ENCODE measurements at places on chromosomes 12 and 14.

DNA sequence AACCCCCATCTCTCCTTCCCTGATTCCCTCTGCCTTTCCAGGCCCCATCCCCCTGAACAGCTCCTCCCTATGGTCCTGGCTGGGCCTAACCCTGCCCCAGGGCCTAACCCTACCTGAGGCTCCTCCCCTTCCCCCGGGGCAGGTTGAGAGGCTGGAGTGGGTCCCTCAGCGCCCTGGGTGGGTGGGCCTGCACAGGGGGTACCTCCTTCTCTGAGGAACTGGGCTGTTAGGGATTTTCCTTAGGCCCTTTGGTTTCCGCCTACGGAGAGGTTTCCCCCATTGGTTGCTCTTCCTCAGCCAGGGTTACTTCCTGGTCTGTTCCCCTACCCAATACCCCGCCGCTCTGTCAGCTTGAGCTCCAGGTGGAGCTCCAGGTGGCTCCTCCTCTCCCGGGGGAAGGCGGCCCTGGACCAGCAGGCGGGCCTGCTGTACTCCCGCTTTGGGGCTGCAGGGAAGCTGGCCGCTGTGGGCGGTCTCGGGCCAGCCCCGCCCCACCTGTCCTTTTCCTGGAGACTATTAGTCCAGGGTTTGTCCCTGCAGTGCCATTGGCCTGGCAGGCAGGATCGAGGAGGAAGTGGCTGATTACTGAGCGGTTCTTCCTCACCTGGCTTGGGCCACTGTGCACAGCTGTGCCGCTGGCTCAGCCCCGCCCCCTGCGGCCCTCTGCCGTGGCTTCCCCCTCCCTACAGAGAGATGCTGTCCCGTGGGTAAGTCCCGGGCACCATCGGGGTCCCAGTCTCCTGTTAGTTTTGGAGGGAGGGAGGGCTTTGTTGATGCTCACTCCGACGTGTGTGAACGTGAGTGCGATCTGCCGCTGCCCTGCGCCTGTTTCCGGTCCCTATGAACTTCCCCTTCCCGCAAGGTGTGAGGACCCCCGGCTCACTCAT is 2.5 kb downstream of the C12orf57 start:
- no peak for DNase-seq

- no peak for DNase-seq
Observed at GRCh38 chr12:43112101-43112920, 439.7 kb downstream of the ADAMTS20 start.

DNA sequence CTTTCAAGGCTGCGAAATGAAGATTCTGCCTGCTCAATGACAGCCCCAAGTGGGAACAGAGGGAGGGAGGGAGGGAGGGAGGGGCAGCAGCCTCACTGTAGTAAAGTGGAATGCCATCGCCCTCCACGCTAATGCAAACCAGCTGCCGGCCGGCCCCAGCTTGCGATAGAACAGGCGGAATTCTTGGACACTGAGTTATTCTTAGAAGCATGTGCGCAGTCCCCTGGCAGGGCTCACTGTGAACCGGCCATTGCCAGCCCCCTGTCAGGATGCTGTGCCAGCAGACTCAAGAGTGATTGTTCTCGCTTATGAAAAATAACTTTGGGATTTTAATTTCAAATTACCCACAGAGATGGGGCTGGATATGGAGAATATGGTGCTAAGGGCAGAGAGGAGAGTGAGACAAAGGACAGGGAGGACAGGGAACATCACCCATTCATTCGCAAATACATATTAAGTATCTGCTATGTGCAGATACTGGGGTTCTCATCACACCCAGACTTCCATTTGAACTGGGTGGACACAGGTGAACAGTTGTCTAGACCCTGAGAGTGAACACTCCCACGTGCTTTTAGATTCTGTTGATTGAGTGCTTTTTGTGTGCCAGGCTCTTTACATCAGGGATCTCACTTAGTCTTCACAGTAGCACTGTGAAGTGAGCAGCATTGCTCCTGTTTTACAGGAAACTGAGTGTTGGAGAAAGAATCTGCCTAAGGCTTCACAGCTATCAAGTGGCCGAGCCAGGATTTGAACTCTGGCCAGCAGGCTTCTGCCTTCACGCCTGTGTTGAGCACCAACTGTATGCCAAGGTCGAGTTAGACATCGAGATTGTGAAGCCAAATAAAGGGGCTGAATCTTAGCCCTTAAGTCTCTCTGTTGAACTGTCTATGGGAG is 192.9 kb downstream of the C12orf75 start:
- DNase-seq: peak; percentile 86

DNA sequence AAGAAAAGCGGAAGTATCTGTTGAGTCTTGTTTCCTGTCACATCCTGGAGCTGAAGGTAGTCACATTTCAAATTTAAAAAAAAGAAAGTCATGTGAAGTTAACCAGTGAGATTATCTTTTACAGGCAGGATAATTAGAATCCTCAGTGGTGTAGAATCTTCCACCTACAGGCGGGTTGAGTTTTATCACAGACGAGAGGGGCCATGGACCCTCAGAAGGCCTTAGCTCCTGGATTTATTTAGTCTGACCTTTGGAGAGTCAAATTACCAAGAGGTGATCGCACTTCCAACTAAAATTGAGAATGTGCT is 13.0 kb upstream of the GNG2 start:
- DNase-seq: no peak

DNA sequence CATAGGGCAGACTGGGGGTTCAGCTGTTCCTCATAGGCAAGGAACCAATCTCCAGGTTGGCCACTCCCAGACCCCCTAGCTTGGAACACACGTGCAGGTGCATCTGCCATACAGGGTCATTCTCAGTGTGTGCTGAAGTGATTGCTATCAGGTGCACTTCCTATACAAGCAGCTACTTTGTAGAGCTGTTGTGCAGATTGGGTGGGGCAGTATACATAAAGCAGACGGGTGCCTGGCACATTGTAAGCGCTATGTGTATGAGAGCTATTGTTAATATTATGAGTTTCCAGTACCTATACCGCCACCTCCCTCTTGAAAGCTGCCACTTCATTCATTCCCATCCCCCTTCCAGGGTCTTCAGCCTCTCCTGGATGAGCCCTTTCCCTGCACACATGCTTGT is 17.3 kb downstream of the IRF2BPL start:
- DNase-seq: no peak

DNA sequence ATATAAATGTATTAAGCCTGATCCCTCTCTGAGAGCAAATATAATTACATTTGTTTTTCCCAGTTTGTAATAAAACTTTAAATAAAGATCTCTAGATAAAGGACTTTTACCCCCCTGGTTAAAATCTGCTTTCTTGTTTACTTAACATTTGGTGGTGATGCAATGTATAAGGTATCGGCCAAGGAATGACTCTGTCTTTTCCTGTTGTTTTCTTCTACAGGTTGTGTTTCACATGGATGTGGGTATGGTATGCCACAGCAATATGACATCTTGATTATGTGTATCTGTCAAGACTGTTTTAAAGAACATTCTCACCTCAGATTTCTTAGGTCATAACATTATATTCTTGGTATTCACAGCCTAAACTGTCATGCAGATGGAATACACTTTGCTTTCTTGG is 210.6 kb upstream of the NOVA1 start:
- no peak for DNase-seq

- DNase-seq: no peak
Observed at GRCh38 chr14:50734950-50735695, 67.0 kb upstream of the SAV1 start.

- no peak for DNase-seq
Observed at GRCh38 chr12:131721548-131721947, 10.7 kb downstream of the SFSWAP start.

- no peak for DNase-seq
Observed at GRCh38 chr14:102573591-102574046, 18.8 kb upstream of the RCOR1 start.

DNA sequence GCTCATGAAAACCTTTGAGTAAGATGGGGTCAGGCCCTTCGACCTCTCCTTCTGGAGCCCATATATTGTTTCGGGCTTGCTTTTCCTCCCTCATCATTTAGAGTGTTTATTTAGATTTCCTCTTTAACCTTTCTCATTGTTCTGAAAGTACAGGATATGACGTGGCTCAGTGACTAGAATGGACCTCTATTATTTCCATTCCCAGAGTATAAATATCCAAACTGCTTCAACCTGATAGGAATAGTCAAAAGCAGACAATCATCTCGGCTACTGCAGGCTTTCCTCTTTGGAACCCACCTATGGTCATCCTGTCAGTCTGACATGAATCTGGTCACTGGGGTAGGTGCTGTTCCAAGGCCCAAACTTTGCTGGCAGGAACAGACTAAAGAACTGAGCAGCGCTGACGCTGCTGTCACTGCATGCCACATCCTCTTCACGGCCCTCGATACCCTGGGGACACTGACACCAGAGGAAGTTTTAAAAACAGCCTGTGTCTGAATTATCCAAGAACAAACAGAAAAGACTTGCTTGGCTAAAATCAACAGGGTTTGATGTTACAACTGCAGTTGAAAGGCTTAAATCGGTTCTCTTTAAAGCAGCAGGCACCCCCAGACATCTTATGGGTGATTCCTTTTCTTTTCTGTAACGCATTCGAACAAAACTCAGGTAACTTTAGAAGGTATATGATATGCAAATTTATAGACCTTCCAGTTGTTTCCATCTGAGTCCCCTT is 5.0 kb upstream of the DDX47 start:
- DNase-seq: no peak

- DNase-seq: no peak
Observed at GRCh38 chr14:81450976-81451375, 50.9 kb upstream of the STON2 start.

GRCh38 chr12:55996715-55997534 is at the start of gene SUOX:
Gene SUOX (plus strand): TSS chr12:55997276. CDS start chr12:56002222, 4,946 bp downstream.
- peak; percentile 64 for DNase-seq

- no peak for DNase-seq
Observed at GRCh38 chr14:52259434-52259833, 8.1 kb upstream of the PTGDR start.

GRCh38 chr12:50186681-50187080 is 19.5 kb upstream of the CERS5 start:
- peak; percentile 62 for DNase-seq

- DNase-seq: no peak
Observed at GRCh38 chr14:22184157-22184829, 404.7 kb downstream of the DAD1 start.

DNA sequence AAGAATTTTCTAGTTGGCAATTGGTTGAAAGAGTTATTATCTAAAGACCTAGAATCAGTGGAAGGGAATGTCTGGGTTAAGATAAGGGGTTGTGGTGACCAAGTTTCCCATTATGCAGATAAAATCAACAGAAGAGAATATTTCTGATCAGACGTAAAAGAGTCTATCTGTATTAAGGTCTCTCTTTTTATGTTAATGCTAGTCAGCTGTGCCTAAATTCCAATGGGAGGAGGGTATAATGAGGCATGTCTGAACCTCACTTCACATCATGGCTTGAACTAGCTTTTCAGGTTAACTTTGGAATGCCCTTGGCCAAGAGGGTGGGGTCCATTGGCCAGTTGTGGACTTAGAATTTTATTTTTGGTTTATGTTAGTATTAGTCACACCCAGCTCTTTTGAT is 34.3 kb upstream of the CHST11 start:
- DNase-seq: no peak

- no peak for DNase-seq
Observed at GRCh38 chr14:66507181-66507721, 696 bp upstream of the GPHN start.

DNA sequence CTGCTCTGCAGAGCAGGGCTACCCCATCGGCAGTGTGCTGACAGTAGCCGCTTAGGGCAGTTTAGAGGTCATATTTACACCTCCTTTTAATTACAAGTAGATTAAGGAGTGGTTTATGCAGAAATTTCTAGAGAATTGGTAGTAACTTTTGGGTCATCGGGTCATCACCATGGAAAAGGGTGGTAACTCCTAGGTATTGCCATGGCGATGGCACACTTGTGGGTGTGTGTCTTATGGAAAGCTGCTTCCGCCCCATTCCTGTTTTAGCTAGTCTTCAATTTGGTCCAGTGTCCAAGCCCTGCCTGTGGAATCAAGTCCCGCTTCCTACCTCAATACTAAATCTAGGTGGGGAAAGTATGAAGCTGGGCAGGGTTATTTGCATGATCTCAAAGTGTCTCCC is 29.5 kb upstream of the ZNF740 start:
- DNase-seq: no peak

GRCh38 chr12:51405801-51406207 is 14.6 kb upstream of the GALNT6 start:
- DNase-seq: no peak

DNA sequence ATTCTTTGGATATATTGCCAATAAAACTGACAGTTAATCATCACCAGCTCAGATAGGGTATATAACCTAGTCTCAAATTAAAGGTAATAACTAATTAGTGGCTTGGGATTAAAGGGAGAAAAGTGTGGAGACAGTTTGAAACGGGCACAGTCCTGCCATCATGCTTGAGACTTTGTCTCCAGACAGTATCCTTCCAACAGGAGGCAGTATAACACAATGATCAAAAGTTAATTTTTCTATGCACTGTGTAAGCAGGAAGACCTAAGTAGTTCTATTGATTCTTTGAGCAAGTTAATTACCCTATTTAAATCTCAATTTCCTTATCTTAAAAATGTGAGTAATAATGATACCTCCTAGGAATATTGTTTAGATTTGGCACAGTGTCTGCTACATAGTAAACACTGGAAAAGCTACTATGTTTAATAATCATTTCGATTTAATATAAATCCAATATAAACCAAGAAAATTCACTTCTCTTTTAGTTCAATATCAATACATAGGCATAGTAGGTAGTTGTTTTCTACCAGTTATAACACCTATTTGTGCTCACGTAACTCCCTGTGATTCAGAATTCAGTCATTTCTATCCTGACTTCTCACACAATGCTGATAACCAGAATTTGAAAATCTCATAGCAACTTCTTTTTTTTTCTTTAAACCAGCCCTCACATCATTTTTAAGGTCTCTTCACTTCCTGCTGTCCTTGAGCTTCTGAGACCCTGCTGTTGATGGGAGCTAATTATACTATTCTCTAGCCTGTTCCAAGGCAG is 53.7 kb downstream of the GALNT4 start:
- DNase-seq: no peak

DNA sequence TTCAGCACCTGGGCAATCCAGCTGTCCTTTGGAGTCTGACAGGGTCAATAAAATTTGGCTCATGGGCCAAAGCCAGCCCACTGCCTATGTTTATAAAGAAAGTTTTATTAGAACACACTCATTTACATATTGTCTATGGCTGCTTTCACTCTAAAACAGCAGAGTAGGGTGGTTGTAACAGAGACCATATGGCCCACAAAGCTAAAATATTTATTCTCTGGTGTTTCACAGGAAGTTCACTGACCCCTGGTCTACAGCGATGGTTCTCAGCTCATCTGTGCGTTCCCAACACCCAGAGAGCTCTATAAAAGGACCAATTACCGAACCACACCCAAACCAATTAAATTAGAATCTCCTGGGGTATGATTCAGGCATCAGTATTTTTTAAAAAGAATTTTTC is 37.7 kb upstream of the RTRAF start:
- no peak for DNase-seq

DNA sequence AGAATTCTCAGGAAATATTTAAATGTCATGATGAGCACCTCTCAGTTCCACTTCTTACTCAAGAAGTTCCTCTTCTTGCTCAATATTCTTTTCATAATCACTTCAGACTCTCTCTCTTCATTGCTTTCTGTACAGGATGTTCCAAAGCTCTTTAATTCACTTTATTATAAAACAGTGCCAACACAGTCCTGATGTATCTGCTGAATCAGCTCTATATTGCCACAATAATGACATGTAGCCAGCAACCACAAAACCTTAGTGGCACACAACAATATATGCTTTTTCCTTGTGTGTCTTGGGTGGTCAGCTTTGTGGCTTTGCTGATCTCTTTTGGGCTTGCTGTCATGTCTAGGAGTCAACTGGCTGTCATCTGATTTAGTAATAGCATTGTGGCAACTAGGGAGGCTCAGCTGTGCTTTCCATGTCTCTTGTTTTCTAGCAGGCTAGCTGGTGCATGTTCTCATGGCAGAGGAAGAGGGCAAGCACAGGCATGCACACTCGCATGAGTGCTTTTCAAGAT is 52.8 kb upstream of the SLC2A13 start:
- DNase-seq: no peak

Data from fibroblast of skin of left biceps (primary cell).